Suppressor macrophage (primary cell): ENCODE measurements at places on chromosomes 7 and 10.

DNA sequence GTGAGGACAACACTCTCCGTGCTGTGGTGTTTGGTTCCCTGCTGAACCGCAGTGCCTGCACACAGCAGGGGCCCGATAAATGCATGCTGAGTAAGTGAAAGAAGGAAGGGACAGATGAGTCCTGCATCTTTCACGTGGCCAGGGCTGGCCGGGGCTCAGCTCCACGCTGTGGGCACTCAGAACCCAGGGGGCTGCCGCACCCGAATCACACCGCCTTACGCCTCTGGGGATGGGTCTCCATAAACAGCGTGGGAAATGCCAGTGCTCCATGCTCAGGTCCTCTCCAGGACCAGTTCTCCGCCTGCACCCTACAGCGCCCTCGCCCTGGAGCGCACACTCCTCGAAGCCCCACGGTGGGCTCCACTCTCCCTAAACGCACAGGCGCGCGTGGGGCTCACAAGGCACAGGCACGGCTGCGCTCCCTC lies 38.1 kb downstream of the RASGEF1A start:
- DNase-seq, result no peak

- DNase-seq, result no peak
These were observed 34.2 kb downstream of the C10orf67 start for GRCh38 chr10:23310404-23310803.

DNA sequence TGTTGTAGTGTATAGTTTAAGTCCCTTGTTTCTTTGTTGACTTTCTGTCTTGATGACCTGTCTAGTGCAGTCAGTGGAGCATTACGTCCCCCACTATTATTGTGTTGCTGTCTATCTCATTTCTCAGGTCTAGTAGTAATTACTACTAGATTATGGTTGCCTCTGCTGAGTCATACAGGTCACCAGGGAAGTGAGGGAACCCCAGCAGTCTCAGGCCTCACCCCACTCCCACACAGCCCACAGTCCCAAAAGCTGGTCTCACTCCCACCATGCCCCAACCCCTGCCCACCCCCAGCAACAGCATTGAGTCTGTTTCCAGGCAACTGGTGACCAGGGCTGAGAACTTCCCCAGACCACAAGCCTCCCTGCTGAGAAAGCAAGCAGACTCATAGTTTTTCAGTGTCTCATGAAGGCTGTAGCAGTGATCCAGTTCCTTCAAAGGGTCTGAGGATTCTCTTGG lies 88.0 kb downstream of the PLXDC2 start:
- DNase-seq, result peak; percentile 81

- DNase-seq, result no peak
These were observed 9.7 kb upstream of the OR13A1 start for GRCh38 chr10:45325116-45325515.

DNA sequence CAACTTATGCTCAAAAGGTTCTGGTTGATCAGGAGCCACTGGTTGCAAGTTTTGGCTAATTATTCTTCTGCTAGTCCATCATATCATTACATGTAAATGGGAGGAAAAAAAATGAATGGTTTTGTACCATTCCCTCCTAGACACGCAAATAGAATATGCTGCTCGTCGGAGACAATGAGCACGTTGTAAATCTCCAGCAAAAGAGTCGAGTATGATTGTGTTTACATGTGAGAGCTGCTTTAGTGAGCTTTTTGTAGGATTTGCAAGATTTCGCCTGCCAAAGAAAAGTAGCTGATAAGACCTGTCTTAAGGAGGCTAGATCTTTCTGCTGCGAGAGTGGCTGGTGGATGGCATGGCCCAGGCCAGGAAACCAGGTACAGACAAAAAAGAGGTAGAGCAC lies 109.0 kb downstream of the ZMYND11 start:
- DNase-seq, result no peak
